ENCODE measurements at places on chromosomes 12 and 14.

DNA sequence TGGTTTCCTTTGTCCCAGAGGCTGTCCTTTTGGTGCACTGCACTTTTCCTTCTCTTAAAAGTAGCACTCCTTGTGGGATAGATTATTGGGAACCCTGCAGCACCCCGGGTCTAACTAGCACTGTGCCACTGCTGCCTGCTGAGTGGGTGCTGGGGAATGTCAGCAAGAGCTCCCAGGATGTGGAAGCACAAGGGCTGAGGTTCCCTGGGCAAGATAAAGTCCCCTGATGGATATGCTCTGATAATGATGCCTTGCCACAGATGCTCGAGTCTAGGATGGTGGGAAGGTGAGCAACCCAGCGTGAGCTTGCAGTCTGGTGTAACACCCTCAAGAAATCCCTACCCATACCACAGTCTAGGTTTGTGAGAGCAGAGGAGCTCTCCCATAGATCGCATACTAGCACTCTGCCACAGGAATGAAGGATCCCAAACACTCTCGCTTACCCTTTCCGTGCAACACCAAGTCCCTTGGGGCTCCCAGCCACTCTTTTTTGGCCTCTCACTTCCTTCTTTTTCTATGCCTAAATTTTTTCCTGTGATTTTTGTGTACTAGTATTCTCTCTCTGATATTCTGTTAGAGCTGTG lies 32.6 kb downstream of the USP15 start:
- no peak for DNase-seq

GRCh38 chr14:85917716-85918115 lies 387.8 kb downstream of the FLRT2 start:
- no peak for DNase-seq

DNA sequence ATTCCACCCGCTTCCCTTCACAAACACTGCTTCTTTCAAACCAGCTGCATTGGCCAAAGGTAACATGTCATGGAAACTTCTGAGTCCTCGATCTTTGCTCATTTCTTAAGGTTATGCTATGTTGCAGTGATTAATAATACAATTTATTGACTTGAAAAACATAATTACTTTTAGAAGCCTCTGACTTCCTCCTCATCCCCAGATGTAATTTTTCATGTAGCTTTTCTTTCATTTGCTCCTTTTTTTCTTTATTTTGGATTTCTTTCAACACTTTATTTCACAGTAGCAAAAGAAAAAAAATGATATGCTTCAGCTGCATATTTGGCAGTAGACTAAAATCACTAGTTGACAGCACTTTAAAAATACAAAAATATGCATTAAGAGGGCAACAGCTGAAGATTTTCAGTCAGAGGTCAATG lies 116.2 kb downstream of the LRRIQ1 start:
- DNase-seq, result no peak

DNA sequence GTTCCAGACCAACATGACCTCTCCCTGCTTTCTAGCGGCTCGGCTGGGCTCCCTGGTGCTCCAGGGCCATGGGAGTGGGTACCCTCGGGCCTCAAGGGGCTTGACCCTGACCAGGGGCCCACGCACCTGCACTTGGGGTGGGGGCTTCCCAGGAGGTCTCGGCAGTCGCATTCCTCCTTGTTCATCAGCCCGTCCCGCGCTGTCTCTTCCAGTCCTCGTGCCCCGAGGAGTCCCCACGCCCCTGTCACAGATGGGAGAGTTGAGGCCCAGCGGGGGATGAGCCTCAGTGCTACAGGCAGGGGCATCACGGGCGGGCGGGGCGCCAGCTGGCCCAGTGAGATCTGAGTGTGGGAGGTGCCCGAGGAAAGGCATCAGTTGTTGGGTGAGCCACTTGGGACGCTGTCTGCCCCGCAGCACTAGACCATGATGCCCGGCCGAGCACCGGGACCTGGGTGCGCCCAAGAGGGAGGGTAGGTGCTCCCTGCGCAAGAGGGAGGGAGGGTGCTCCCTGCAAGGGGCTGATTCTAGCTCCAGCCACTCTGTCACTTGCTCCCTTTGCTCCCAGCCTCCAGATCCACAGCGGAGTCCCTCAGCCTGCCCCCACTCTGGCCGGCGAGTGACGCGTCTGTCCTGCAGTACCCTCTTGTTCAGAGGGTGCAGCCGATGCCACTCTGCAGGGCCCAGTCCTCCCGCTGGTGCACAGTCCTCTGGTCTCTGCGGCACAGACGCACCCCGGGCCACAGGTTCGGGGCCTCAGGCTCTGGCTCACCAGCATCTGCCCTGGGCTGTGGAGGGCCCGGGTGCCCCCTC lies 23.8 kb downstream of the MMP17 start:
- no peak for DNase-seq

- no peak for DNase-seq
Observed at GRCh38 chr14:105126981-105127329, 41.6 kb downstream of the JAG2 start.

DNA sequence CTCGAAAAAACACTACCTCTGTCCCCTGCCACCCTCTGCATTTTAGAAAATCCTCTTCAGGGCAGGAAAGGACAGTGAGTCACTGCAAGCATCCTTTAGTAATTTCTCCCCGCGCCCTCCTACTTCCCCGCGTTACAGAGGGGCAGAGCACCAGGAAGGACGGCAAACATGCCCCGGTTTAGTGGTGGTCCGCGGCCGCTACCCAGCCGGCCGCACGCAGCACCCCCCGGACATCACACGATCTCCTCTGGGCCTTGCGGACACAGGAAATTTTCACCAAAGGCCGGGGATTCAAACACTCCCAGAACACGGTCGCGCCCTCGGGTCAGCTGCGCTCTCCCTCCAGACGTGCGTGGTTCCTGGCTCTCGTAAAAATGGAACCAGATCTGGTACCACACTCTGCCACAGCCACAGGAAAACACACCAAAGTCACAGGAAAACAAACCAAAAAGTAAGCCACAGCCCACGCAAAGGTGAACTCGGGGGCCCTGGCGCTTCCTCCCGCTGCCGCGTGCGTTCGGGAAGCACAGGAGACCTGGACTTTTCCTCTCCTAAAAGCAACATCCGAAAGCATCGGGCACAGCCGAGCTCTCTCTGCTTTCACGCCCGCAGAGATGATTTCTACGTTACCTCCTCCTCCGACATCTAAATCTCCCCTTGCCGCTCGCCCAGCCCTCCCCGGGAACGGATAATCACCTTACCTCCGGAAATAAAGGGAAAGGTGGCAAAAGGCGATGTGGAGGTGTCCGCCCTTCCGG lies 839 bp downstream of the SLC38A1 start:
- no peak for DNase-seq

DNA sequence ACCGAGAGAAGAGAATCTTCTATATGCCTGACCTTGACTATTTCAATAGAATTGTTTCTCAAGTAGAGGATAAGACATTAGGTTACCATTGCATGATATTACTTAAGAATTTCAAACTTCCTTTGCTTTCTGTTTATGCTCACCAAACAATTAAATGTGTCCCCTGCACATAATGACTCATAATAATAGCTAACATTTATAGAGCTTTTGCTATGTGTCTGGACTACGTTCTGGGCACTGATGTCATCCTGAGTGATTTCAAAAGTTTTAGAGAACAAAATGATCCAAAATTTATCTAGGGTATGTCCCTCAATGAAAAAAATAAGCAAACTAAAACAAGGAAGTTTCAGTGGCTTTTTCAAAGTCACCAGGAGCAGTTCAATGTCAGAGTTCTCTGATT lies 38.8 kb downstream of the SLC15A5 start:
- DNase-seq, result no peak

GRCh38 chr14:61335671-61336275 lies 14.4 kb downstream of the PRKCH start:
- DNase-seq, result no peak
